ENCODE measurements at places on chromosomes 4 and X. TPM values are rescaled to one million over a fixed set of nuclear protein-coding genes. Genes with fewer than 3 reads are reported as not detected.

Gene MTHFD2L
- 15.8 TPM for total RNA-seq

Gene COL25A1
- total RNA-seq = 4.6 TPM

Gene NAP1L2
- 0.63 TPM for total RNA-seq

Gene TEX13D
- total RNA-seq = not detected

Gene RASGEF1B
- total RNA-seq = 0.09 TPM

All from endothelial cell of coronary artery (primary cell).